ENCODE measurements at places on chromosomes 2 and 18. TPM values are rescaled to one million over a fixed set of nuclear protein-coding genes. Genes with fewer than 3 reads are reported as not detected.
A peak's percentile ranks its signal among the peaks of the same experiment; 100 is the strongest.

DNA sequence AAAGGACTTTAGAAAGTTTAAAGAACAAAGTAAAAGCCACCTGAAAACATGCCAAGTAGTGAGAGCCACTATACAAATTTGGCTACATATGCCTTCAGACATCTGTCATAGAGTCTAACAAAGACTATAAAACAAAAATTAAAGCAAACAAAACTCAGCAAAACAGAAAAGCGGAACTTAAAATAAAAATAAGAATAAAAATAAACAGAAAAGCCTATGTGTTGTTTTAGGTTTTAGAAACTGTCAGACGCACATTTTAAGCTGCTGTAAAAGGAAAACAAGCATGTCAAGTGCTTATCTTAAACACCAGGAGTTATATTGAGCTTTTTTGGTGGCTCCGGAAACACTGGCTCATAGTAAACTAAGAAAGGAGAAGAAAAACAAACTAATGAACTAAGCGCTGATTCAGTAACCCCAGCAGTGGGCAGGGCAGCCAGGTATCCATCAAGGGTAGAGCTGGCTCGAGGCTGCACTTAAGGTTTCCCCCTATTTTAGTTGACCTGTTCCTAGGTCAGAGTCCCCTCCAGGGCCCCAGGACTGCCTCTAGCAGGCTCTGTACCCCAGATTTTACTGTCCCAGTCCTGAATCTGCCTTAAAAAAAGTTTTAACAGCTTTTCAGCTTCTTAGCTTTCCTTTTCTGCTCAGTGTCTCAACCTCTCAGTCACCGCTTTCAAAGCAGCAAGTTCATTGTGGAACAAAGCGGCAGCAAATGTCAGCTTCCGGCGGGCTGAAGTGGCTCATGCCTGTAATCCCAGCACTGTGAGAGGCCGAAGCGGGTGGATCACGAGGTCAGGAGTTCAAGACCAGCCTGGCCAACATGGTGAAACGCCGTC is 15.4 kb upstream of the RMC1 start:
- DNase-seq, result peak; percentile 41
- peak overlapping the region; percentile 29 for H3K4me3 ChIP-seq
- peak overlapping the region; percentile 57 for H3K27ac ChIP-seq
- H3K27me3 ChIP-seq, result no peaks in the 10 kb centered on the region
- no peaks in the 10 kb centered on the region for H3K36me3 ChIP-seq
- peaks cover 8% of the 10 kb centered on the region for H3K4me1 ChIP-seq

DNA sequence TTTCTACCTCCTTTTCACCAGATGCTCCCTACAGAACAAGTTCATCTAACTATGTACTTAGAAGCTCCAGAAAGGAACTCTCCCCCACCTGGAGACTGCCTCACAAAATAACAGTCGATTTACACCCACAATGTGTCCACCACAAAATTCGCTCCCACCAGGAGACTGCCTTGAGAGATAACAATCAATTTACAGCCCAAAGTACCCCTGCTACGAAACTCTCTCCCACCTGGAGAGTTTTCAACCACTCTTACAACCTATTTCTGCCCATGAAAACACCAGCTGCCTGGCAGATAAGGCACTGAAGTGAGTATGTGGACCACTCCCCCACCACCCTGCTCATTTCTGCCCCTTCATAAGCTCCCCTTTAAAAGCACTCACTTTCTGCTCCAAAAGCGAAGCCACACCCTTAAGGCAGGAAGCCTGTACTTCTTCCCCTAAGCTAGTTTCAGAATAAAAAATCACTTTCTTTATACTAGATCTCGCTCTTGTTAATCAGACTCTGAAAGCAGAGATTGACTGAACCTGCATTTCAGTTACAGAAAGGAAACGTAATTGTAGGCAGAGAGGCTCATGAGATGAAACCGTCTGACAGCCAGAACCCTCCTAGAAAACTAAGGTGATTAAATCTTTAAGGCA is 94.4 kb upstream of the RBBP8 start:
- no peak overlapping the region for H3K4me3 ChIP-seq
- DNase-seq, result no peak
- H3K27me3 ChIP-seq, result no peaks in the 10 kb centered on the region
- no peaks in the 10 kb centered on the region for H3K36me3 ChIP-seq
- no peak overlapping the region for H3K27ac ChIP-seq
- peaks cover 8% of the 10 kb centered on the region for H3K4me1 ChIP-seq

DNA sequence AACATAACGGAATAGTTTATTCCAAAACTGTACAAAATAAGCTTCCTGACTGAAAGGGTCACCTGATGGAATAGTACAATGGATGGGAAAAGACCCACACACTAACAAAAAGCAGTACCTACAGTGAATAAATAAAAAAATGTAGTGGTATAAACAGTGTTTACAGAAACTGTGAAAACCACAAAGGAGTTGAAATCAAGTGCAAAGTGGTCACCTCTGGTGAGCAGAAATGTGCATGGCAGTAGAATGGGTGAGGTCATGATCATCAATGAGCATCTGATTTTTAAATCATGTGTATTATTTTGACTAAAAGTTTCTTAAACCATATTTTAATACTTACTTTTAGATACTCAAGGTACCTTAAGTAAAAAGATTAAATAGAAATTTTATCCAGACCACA is 11.4 kb downstream of the WDSUB1 start:
- no peaks in the 10 kb centered on the region for H3K27me3 ChIP-seq
- no peaks in the 10 kb centered on the region for H3K36me3 ChIP-seq
- no peaks in the 10 kb centered on the region for H3K4me1 ChIP-seq
- no peak for DNase-seq

- DNase-seq, result no peak
- H3K4me1 ChIP-seq, result peaks cover 34% of the 10 kb centered on the region
- H3K36me3 ChIP-seq, result no peaks in the 10 kb centered on the region
- H3K4me3 ChIP-seq, result no peak overlapping the region
- no peaks in the 10 kb centered on the region for H3K27me3 ChIP-seq
- no peak overlapping the region for H3K27ac ChIP-seq
These were observed 56.6 kb downstream of the LCLAT1 start for GRCh38 chr2:30503695-30504052.

DNA sequence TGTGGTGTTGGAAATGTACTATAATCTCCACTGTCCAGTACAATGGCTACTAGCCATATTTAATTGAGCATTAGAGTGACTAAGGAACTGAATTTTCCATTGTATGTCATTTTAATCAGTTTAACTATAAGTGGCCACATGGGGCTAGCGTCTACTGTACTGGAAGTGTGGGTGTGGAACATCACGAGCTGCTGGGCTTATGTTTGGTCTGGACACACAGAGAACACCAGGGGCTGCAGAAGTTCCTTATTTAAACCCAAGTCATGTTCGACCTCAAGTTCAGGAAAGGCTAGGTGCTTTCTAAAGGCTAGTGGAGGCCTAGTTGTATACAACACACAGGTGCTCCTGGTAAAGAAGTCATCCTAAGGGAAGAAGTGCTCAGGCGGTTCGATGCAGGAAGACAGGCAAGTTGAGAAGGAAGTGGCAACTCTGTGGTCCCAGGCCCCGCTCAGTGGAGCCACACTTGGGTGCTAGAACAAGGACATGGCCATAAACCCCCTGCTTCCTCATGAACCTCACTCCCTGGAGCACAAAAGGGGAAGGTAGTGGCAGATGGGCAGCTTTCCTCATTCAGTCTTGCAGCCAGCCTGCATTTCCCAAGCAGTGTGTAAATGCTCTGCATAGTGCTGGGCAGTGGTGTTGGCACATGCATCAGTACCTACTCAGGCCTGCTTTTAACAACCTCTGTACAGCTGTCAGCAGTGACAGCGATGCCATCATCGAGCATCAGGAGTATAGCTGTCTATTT is 13.3 kb downstream of the LGALSL start:
- DNase-seq, result no peak
- no peaks in the 10 kb centered on the region for H3K4me1 ChIP-seq
- H3K27ac ChIP-seq, result no peak overlapping the region

- H3K27ac ChIP-seq, result no peak overlapping the region
- no peaks in the 10 kb centered on the region for H3K36me3 ChIP-seq
- no peak overlapping the region for H3K4me3 ChIP-seq
- DNase-seq, result no peak
- no peaks in the 10 kb centered on the region for H3K27me3 ChIP-seq
- H3K4me1 ChIP-seq, result no peaks in the 10 kb centered on the region
These were observed 469.7 kb upstream of the FANCL start for GRCh38 chr2:58710795-58711279.

GRCh38 chr2:113176696-113177355 is 3.1 kb downstream of the PSD4 start:
- DNase-seq, result no peak
- no peaks in the 10 kb centered on the region for H3K27me3 ChIP-seq
- H3K4me3 ChIP-seq, result peak overlapping the region; percentile 88
- peaks cover 81% of the 10 kb centered on the region for H3K4me1 ChIP-seq
- peaks cover 15% of the 10 kb centered on the region for H3K36me3 ChIP-seq

- DNase-seq, result no peak
- no peak overlapping the region for H3K4me3 ChIP-seq
- no peaks in the 10 kb centered on the region for H3K36me3 ChIP-seq
- no peak overlapping the region for H3K27ac ChIP-seq
These were observed 84.0 kb downstream of the LIPG start for GRCh38 chr18:49645841-49646351.

DNA sequence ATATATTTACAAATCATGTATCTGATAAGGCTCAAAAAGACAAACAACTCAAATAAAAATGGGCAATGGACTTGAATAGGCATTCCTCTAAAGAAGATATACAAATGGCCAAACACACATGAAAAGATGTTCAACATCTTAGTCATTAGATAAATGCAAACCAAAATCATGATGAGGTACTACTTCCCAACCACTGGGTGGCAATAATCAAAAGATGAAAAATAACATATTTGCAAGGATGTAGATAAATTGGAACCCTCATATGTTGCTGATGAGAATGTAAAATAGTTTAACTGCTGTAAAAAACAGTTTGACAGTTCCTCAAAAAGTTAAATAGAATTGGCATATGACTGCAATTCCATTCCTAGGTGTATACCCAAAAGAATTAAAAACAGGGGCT is 132.3 kb downstream of the TTC32 start:
- H3K27me3 ChIP-seq, result no peaks in the 10 kb centered on the region
- no peak for DNase-seq
- H3K4me1 ChIP-seq, result no peaks in the 10 kb centered on the region
- H3K4me3 ChIP-seq, result no peak overlapping the region
- H3K27ac ChIP-seq, result no peak overlapping the region

- H3K27ac ChIP-seq, result no peak overlapping the region
- no peaks in the 10 kb centered on the region for H3K36me3 ChIP-seq
- DNase-seq, result no peak
- H3K4me1 ChIP-seq, result peaks cover 21% of the 10 kb centered on the region
- H3K4me3 ChIP-seq, result no peak overlapping the region
These were observed 549.9 kb upstream of the ACVR2A start for GRCh38 chr2:147294825-147295392.

GRCh38 chr18:47260120-47260923 is 8.9 kb upstream of the SKOR2 start:
- no peak for DNase-seq
- peaks cover 11% of the 10 kb centered on the region for H3K27me3 ChIP-seq
- H3K4me1 ChIP-seq, result no peaks in the 10 kb centered on the region
- H3K27ac ChIP-seq, result no peak overlapping the region
- no peak overlapping the region for H3K4me3 ChIP-seq

DNA sequence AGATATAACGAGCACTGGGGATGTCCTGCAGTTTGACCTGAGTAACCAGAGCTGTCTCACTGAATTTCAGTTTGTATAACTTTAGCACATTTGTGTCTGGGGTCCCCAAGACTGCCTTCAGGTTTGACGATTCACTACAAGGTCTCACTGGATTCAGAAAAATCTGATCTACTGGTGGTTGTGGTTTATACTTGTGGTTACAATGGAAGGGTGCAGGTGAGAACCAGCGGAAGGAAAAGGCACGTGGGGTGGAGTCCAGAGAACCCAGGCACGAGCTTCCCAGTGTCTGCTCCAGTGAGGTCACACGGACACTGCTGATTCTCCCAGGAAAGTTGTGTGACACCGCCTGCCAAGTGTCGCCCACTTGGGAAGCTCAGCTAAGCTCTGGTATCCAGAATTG is 126.0 kb downstream of the ZNF236 start:
- H3K27ac ChIP-seq, result no peak overlapping the region
- H3K27me3 ChIP-seq, result no peaks in the 10 kb centered on the region
- H3K36me3 ChIP-seq, result peaks cover 9% of the 10 kb centered on the region
- H3K4me1 ChIP-seq, result peaks cover 11% of the 10 kb centered on the region

GRCh38 chr2:33786881-33787280 is 187.8 kb upstream of the FAM98A start:
- DNase-seq, result no peak
- no peaks in the 10 kb centered on the region for H3K4me1 ChIP-seq
- no peaks in the 10 kb centered on the region for H3K36me3 ChIP-seq
- H3K27me3 ChIP-seq, result no peaks in the 10 kb centered on the region

GRCh38 chr2:69948032-69948962 is 13.1 kb downstream of the ASPRV1 start:
- no peaks in the 10 kb centered on the region for H3K36me3 ChIP-seq
- peaks cover 25% of the 10 kb centered on the region for H3K4me1 ChIP-seq
- H3K27ac ChIP-seq, result no peak overlapping the region
- H3K27me3 ChIP-seq, result no peaks in the 10 kb centered on the region
- no peak for DNase-seq
- no peak overlapping the region for H3K4me3 ChIP-seq

- H3K27me3 ChIP-seq, result no peaks in the 10 kb centered on the region
- H3K36me3 ChIP-seq, result no peaks in the 10 kb centered on the region
- DNase-seq, result no peak
- H3K4me1 ChIP-seq, result no peaks in the 10 kb centered on the region
- no peak overlapping the region for H3K27ac ChIP-seq
- H3K4me3 ChIP-seq, result no peak overlapping the region
These were observed 305.7 kb upstream of the SKOR2 start for GRCh38 chr18:47557160-47557559.

DNA sequence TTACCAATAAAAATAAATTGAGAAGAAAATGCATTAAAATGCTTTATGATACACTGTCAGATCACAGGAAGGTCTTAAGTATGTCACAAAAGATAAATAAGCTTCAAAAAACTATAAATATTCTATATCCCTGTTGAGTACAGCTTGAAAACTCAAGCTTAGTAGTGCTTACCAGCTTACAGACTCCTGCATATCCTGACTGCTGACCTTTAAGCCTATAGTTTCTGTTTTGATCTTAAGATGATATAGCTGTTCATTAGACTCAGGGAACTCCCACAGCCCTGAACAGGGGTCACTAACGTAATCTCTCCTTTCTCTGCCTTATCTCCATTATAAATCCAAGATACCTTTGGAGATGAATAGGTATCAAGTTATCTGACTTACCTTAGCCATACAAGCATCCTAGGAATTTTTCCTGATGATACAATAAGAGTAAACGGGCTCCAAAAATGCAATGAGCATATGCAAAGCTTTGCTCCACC is 93.7 kb upstream of the RBBP8 start:
- peaks cover 8% of the 10 kb centered on the region for H3K4me1 ChIP-seq
- DNase-seq, result no peak
- H3K4me3 ChIP-seq, result no peak overlapping the region
- no peaks in the 10 kb centered on the region for H3K27me3 ChIP-seq

The STARD6 gene
- 0.46 TPM for total RNA-seq

The RAPH1 gene
- total RNA-seq, result 2.8 TPM

The NT5C1B gene
- not detected for total RNA-seq

The CXCR4 gene
- 102 TPM for total RNA-seq

The ELOA2 gene
- not detected for total RNA-seq

The SKA1 gene
- total RNA-seq, result 26.5 TPM

The GDF7 gene
- not detected for total RNA-seq

Data from CD8-positive, alpha-beta memory T cell (primary cell).